ENCODE measurements at places on chromosomes 3 and 15.

DNA sequence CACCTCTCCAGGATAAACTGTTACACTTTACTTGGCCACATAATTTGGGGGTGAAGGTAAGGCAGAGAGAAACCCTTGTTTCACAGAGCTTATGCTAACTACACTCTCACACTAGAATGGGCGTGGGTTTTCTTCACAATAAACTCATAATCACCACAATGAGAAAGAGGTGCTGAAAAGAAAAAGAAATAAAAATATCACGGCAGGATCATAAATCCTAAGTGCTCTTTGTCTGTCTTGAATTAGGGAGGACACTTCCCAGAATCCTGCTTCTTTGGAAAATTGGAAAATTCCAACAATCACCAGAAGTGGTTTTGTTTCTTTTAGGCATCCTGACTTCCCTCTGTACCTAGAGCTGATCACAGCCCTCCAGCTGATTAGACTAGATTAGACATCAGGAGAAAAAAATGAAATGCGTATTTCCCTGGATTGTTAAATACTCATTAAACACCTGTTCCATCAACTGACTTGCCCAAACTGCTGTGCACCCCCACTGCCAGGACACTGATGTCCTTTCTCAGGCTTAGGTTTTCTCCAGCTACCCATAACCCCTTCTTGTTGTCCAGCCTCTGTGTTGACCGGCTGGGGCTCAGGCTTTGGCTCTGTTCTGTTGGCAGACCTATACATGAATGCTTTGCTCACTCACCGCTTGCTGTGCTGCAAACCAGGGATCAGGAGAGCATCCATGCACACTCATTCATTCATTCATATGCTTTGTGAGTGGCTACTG is 41.6 kb upstream of the ACKR4 start:
- no peak for DNase-seq

DNA sequence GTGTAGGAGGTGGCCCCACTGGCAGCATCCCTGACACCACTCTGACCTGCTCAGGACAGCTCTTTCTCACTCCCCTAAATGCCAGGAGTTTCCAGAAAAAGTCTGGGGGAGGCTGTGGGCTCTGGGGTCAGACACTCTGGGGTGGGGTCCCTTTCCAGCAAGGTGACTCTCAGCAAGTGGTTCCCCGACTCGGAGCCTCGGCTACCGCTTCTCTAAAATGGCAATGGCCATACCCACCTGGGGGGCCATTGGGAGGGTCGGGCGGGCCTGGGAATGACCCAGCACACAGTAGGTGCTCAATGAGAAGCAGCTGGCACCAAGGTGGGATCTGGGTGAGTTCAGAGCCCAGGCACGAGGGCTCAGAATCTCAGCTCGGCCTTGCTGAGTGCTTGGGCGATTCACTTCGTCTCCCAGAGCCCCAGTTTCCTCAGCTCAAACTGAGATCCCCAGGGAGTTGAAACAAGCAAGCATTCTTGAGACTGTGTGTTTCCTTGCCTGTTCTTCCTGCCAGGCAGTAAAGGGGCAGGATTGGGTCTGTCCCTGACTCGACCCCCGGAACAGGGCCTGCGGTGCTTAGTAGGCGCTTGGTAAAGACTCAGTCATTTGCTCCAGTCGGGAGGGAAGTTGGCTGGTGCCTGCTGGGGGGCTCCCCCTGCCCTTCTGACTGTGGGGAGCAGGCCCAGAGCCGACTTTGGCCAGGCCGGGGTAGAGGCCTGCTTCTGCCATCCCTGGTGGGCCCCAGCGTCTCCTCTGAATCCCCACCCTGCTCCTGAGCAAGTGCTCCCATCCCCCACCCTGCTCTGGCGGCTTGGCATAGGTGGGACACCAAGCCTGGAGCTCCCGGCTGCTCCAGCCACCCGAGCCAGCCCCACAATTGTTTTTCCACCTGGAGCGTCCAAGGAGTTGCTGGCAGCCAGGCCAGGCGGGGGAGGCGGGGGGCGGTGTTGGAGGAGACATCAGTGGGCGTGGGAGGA is 32.9 kb upstream of the FBLN2 start:
- DNase-seq: no peak

GRCh38 chr15:73295630-73296286 is 73.0 kb downstream of the HCN4 start:
- no peak for DNase-seq

DNA sequence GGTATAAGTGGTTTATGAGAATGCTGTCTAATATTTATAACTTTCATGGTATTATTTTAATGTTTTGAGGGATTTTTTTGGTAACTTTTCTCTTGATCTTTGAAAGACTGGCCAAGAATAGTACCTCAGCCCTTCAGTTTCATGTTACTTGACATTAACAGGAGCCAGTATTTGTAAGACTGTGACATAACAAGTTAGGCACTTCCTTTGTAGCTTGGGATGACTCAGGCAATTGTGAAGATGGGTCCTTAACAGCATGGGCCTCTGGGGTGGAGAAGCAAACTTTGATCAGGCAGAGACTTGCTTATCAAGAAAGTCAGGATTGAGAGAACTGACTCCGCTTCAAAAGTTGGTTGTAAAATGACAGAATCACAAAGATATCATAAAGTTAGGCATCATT is 9.5 kb downstream of the LRRC49 start:
- DNase-seq: peak; percentile 28

GRCh38 chr15:43879386-43880355 is 52.9 kb downstream of the WDR76 start:
- no peak for DNase-seq

GRCh38 chr3:160973067-160973809 is 131.9 kb downstream of the B3GALNT1 start:
- no peak for DNase-seq

DNA sequence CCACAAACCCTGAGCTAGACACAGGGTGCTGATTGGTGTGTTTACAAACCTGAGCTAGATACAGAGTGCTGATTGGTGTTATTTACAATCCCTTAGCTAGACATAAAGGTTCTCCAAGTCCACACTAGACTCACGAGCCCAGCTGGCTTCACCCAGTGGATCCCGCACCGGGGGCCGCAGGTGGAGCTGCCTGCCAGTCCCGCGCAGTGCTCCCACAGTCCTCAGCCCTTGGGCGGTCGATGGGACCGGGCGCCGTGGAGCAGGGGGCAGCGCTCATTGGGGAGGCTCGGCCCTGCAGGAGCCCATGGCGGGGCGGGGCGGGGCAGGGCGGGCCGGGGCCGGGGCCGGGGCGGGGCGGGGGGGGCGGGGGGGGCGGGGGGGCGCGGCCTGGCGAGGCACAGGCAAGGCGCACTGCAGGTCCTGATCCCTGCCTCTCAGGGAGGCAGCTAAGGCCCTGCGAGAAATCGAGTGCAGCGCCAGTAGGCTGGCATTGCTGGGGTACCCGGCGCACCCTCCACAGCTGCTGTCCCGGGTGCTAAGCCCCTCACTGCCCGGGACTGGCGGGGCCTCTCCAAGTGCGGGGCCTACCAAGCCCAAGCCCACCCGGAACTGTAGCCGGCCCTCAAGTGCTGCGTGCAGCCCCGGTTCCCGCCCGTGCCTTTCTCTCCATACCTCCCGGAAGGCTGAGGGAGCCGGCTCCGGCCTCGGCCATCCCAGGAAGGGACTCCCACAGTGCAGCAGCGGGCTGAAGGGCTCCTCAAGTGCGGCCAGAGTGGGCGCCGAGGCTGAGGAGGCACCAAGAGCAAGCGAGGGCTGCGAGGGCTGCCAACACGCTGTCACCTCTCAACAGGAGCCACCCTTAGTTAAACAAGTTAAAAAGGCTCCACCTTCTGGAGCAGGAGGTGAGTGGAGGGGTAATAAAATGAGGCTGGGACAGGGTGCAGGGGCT is 9.8 kb upstream of the TMEM40 start:
- no peak for DNase-seq

Data from HCT116 (cell line).